MCF 10A (cell line): ENCODE measurements at places on chromosomes 5 and 9.

GRCh38 chr9:106969696-106970095, 106.7 kb downstream of the ZNF462 start:
- DNase-seq, result no peak

DNA sequence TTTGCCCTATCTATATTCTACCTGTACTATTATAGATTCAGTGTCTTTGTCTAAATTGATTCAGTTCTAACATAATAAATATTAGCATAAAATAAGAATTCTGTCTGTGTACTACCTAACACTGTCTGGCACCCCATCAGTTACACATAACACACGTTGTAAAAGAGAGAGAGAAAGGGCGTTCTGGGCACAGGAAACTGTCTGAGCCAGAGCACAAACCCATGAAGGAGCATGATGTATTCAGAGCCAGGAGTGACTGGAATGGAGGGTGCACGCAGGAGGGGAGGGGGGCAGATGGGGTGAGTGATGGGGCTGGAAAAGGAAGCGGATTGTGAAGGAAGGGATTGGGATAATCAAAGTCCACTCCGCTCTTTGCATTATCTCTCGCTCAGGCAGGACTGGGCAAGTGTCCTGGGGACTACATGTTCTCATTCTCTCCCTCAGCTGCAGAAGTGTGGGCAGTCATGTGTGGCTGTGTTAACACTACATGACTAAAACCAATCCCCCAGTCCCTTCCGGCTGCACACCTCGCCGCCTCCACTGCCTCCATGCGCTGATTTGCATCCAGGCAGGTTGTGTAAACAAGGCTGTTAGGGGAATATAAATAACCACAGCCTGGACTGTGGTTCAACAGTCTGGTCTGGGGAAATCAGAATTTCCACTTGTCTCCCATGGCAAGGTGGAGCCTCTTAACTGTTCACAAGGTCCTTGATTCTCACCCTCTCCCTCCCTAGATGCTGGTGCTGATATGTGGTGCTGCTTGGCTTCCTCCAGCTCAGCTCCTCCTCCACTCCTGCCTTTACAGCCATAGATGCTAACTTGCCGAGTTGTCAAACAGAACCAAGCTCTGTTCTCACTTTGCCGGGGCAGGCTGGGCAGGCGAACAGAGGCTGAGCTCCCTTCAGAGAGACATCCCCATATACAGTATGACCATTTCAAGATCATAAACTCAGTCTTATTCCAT, 367.5 kb upstream of the BRINP1 start:
- no peak for DNase-seq

GRCh38 chr5:167155387-167156005, 1135.9 kb upstream of the WWC1 start:
- DNase-seq, result no peak

DNA sequence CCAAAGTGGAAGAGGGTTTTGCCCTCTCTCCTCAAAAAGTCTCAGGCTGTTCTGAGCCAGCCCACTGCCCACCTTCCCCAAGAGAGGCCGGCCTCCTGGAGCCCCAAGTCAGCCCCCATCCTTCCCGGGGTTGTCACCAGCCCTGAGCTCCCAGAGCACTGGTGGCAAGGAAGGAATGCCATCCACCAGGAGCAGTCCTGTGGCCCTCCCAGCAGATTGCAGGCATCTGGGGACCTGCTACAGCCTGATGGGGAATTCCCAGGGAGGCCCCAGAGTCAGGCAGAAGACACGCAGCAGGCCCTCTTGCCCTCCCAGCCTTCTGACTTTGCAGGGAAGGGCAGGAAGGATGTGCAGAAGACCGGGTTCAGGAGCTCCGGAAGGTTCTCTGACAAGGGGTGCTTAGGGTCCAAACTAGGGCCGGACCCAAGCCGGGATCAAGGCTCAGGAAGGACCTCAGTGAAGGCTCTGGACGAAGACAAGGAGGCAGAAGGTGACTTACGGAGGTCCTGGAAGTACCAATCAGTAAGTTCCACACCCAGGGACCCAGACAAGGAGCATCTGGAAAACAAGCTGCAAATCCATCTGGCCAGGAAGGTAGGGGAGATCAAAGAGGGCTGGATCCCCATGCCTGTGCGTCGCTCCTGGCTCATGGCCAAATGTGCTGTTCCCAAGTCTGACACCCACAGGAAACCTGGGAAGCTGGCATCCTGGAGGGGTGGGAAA, 3.7 kb downstream of the SPATA31E1 start:
- no peak for DNase-seq

DNA sequence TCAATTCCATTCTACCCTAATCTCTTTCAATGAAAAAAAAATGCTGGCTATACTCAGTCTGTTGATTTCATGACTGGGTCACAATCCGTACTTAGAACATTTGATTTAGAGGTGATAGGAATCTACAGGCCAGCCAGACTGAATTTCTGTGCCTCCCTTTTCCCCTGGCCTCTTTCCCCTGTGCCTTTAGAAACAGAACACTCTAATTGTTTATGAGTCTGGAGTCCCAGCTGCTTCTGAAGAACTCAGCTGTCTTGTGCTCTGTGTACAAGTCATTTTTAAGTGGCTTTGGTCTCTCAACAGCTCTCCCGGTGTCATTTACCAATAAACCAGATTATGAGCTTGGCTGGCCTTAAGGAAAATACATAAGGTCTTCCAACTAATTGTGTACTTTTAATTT, 94.1 kb upstream of the ITGA2 start:
- no peak for DNase-seq

DNA sequence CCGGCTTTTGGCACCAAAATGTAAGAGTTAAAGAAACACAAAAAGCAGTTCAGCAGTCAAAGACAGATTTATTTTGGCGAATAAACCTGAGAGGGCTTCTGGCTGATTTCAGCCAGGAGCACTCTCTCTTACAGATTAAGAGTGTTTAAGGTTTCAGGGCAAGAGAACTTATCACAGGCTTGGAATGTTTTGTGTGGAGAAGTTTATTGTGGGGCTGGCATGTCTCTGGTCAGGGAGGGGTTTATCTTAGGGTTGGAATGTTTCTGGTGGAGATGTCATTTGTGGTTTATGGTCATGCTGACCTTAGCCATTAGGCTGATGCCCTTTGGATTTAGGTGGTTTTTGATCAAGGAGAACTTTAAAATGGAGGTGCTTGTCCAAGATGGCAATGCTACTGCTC, 622.3 kb upstream of the PTPRD start:
- DNase-seq, result no peak

DNA sequence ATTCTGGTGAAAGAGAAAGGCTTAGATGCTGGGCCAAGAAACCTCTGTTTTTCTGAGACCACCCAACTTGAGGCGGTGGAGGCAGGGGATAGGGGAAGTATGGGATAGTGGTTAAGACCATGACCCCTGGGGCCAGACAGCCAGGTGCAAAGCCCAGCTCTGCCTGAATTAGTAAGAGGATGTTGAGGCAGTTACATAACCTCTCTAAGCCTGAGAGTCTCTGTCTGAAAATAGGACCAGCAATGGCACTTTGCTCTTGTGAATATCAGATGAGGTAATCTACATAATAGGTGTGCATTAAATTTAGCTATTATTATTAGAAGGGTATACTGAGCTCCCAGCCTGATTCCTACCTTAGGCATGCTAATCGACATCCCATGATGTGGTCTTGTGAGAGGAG, 68.2 kb downstream of the DOCK2 start:
- no peak for DNase-seq

DNA sequence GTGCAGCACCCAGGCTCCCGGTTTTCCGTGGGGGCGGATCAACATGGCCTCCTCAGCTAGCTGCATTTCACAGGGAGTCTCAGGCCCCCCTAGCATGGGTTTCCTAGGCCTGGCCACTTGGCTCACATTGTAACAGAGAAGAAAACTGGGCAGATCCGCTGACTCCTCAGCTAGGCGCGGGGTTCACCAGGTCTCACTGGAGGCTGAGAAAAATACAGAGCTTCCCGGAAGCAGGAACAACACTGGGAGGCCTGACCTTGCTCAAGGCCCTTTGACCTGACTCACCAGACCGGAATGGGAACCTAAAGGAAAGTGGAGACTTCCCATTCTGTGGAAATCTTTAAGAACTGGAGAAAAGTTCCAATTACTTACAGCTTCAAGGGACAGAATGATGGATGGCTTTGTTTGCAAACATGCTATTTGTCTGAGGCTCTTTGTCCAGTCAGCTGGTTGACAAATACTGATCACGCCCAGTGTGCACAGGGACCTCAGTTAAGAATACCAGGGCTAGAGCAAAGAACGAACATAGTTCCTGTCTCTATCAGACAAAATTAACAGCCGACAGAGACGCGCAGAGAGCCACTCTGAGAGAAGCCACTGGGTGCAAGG, 88.7 kb upstream of the LRRTM2 start:
- peak; percentile 28 for DNase-seq

DNA sequence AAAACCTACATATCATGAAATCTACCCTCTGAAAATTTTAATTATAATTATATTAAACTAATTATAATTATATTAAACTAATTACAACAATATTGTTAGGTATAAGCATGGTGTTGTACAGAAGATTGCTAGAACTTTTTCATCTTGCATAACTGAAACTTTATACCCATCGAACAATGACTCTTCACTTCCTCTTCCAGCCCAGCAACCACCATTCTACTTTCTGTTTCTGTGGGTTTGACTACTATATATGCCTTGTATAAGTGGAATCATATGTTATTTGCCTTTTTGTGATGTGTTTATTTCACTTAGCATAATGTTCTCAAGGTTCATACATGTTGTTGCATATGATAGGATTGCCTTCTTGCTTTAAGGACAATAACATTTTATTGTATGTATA, 274.2 kb upstream of the CCNH start:
- no peak for DNase-seq

DNA sequence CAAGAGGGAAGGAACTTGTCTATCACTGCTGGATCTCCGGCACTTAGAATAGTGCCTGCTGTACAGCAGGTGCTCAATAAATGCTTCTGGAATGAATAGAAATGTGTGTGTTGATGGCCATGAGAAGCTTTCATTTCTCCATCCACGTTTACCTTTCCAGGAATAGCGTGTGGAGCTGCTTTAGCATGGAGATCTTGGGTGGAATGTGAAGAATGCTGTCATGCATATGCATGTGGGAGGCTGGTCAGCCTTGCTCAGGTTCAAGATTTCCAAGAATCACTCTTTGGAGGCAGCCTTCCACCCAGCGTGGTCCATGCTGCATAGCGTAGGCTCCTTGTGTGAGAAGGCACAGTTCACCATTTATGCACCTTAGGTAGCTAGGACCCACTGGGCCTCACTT, 19.2 kb downstream of the COL15A1 start:
- no peak for DNase-seq

- DNase-seq, result no peak
Measured at GRCh38 chr5:172540099-172540870, 86.0 kb upstream of the SH3PXD2B start.

- DNase-seq, result no peak
Measured at GRCh38 chr9:121207371-121207940, 5.8 kb upstream of the RAB14 start.

GRCh38 chr5:52685566-52685965, 102.2 kb upstream of the ITGA1 start:
- peak; percentile 14 for DNase-seq

- DNase-seq, result no peak
Measured at GRCh38 chr5:142128675-142129208, 20.2 kb downstream of the NDFIP1 start.

DNA sequence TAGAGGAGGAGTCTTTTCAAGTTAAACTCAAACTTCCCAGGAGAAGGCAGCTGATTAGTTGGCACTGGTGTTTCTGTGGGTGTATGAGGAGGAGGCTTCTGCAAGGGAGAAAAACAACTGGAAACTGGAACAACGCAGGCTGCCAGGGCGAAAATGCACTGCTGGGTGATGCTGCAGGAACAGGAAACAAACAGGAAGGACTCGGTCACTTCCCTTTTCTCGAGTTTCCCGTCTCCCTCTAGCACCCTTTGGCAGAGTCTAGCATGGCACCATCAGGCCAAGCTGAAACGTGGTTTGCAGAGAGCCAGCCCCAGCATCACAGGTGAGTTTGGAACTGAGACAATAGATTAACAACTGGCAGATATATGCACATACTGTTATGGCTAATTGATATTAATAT, 77.5 kb upstream of the CAST start:
- no peak for DNase-seq

GRCh38 chr5:159182691-159183090, 26.7 kb downstream of the RNF145 start:
- peak; percentile 28 for DNase-seq

GRCh38 chr5:79513308-79513703, 628 bp downstream of the HOMER1 start:
- no peak for DNase-seq

DNA sequence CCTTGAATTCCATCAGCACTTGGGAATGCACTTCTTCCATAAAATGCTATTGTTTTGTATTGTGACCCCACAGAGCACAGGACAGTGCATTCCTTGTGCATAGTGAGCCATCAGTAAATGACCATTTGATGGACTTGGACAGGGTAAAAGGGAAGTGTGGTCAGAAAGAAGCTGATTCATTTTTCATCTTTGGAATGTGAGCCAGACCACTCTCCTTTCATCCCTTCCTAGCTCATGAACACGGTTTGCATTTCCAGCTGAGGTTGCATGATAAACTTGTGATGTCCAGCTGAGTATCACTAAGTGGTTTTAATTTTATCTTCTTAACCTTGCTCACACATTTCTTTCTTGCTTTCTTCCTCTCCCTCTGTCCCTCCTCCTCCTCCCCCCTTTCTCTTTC, 101.3 kb downstream of the NUDT12 start:
- peak; percentile 5 for DNase-seq

GRCh38 chr9:74946686-74947085, 6.0 kb downstream of the C9orf40 start:
- no peak for DNase-seq

GRCh38 chr9:113934829-113935676, 58.9 kb downstream of the ZNF618 start:
- no peak for DNase-seq

GRCh38 chr9:115353681-115354080, 235.7 kb upstream of the TNC start:
- DNase-seq, result no peak

- peak; percentile 61 for DNase-seq
Measured at GRCh38 chr5:20286512-20286911, 298.5 kb upstream of the CDH18 start.

DNA sequence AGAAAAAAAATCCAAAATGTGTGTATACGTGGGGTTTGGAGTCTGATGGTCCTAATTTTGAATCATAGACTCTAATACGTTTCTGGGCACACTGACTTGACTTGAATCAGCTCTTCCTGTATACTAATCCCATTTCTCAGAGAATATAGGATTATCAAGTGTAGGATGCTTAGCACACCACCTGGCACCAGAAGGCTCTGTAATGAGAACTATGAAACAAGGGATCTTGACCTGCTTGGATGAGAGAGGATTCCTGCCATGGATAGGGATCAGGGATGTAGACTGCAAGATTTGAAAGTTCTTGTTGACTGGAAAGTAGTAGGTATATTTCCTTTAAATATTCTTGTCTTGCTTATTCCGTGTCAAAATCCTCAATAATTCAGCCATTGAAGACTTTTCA, 7.8 kb downstream of the HSPA4 start:
- DNase-seq, result no peak

- DNase-seq, result peak; percentile 14
Measured at GRCh38 chr5:104062621-104063377, 500.2 kb upstream of the NUDT12 start.

GRCh38 chr5:160419458-160420330, 813 bp upstream of the SLU7 start:
- no peak for DNase-seq
